Caco-2 (cell line): ENCODE measurements at places on chromosomes 5 and 9. TPM values are rescaled to one million over a fixed set of nuclear protein-coding genes. Genes with fewer than 3 reads are reported as not detected.

The LRRC19 gene
- not detected in 2 replicates for total RNA-seq

DNA sequence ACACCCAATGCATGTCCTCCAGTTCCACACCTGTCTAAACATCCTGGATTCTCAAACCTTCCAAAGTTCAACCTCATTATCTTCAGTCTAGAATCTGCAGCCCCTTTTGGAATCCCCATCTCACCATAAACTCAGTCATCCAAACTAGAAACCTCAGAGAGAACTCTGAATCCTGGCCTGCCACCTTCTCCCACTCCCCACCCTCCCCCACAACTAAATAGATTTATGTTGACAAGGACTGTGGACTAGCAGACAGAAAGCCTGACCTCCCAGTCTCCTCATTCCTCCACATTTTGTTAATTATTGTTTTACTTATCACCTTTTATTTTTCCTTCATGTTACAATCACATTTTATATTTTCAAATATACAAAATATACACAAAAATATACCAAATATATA is 76.6 kb downstream of the MEF2C start:
- H3K27me3 ChIP-seq: no peaks in the 10 kb centered on the region
- no peak overlapping the region for H3K4me3 ChIP-seq
- peaks cover 8% of the 10 kb centered on the region; the same call in 1 of the 2 replicates for H3K4me1 ChIP-seq

- H3K4me1 ChIP-seq: peaks cover 26% of the 10 kb centered on the region
- no peaks in the 10 kb centered on the region for H3K36me3 ChIP-seq
- no peak overlapping the region for H3K4me3 ChIP-seq
- DNase-seq: peak; percentile 94
These were observed 81.6 kb upstream of the TNFAIP8 start for GRCh38 chr5:119274030-119274766.

GRCh38 chr5:112006721-112007120 is 249.7 kb upstream of the NREP start:
- no peaks in the 10 kb centered on the region for H3K36me3 ChIP-seq
- H3K27me3 ChIP-seq: no peaks in the 10 kb centered on the region

- H3K4me1 ChIP-seq: no peaks in the 10 kb centered on the region
- H3K27me3 ChIP-seq: no peaks in the 10 kb centered on the region
- no peak overlapping the region for H3K27ac ChIP-seq
- no peaks in the 10 kb centered on the region for H3K36me3 ChIP-seq
- DNase-seq: no peak
These were observed 350.3 kb upstream of the ACTBL2 start for GRCh38 chr5:57832875-57833274.

- H3K27ac ChIP-seq: no peak overlapping the region
- no peak for DNase-seq
- H3K27me3 ChIP-seq: no peaks in the 10 kb centered on the region
These were observed 183.7 kb downstream of the PDE4D start for GRCh38 chr5:59709846-59710245.

- H3K27ac ChIP-seq: no peak overlapping the region
- no peaks in the 10 kb centered on the region for H3K27me3 ChIP-seq
- no peaks in the 10 kb centered on the region for H3K36me3 ChIP-seq
- peaks cover 9% of the 10 kb centered on the region; the same call in 1 of the 2 replicates for H3K4me1 ChIP-seq
- no peak for DNase-seq
These were observed 12.8 kb downstream of the AFAP1L1 start for GRCh38 chr5:149284501-149284900.

DNA sequence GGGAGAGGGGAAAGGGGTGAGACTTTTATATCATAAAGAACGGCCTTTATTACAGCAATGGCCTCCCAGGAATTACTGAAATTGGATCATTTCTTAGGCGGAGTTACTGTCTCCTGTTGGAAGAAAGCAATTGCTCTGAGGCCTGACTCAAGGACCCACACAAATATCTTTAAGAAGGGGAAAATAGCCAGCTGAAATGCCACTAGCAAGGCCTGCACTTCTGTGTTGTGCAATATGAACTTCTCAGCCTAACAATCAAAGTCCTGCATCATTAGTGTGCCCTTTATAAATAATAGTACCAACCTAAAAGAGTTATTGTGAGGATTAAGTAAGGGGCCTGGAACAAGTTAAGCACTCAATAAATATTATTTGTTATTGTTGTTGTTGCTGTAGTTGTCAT is 30.1 kb upstream of the TRIM32 start:
- no peaks in the 10 kb centered on the region for H3K27me3 ChIP-seq
- no peak overlapping the region for H3K4me3 ChIP-seq
- peaks cover 10% of the 10 kb centered on the region; the same call in 1 of the 2 replicates for H3K4me1 ChIP-seq

DNA sequence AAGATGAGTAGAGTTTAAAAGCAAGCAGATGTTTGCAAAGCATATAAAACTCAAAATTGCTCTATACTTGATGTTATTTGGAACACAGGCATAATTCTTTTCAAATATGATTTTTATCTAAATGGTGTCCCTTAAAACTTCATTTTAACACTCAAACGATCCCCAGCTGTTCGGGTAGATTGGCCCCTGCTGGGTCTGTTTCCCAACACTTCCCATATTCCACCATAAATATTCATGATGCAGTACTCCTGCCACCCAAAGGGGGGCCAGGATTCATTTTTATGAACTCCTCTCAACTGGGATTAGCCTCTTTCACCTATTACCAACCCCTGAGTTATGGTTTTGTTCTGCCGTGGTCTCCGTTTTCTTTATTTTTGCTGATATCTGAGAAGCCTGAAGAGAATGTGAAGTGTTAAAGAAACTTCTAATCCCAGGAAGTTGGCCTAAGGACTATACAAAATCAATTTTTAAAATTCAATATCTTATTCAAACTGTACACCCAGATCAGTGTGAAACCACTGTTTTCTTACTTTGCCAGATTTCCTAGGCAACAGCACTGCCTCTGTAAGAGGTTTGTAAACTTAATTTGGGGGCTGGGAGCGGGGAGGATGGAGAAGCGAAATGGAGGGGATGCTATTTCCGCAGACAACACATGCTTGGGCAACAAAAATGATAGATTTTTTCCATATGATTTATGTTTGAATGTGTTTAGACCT is 384.1 kb downstream of the DMRT2 start:
- no peaks in the 10 kb centered on the region for H3K36me3 ChIP-seq
- H3K27me3 ChIP-seq: no peaks in the 10 kb centered on the region
- no peaks in the 10 kb centered on the region for H3K4me1 ChIP-seq

The PTGDS gene
- total RNA-seq: not detected in 2 replicates

- no peak overlapping the region for H3K27ac ChIP-seq
- no peak for DNase-seq
- H3K27me3 ChIP-seq: no peaks in the 10 kb centered on the region
- no peaks in the 10 kb centered on the region for H3K4me1 ChIP-seq
These were observed 19.5 kb upstream of the SERINC5 start for GRCh38 chr5:80275347-80275746.

The NPR3 gene
- total RNA-seq: 0.11 and 0.23 TPM in 2 replicates

DNA sequence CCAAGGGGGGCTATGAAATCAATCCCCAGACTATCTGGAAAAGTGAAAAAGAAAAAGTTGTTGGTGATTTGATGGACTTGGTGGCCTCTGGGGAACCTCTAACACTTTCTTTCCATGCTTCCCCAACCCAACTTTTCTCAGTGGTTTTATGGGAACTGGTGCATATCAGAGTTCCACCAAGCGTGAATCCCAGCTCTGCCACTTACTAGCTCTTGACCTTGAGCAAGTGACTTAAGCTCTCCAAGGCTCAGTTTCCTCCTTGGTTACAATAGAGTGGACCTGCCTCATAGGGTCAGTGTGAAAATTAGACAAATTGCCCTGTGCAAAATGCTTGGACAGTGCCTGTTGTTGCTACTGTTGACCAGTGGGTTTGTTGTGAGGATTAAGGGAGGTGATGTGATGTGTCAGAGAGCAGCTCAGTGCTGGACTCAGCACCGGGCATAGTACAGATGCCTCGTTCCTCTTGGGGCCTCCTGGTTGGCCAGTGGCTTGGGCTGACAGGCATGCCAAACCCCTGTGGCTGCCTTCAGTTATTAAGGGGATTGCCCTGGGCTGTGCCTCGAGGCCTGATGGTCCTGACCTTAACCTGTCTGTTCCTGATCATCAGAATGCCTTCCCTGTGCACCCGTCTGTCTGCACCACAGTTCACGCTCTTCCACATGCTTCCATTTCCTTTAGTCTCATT is 49.3 kb downstream of the COL15A1 start:
- no peaks in the 10 kb centered on the region for H3K36me3 ChIP-seq
- no peaks in the 10 kb centered on the region for H3K27me3 ChIP-seq
- no peaks in the 10 kb centered on the region for H3K4me1 ChIP-seq
- no peak overlapping the region for H3K27ac ChIP-seq

- no peaks in the 10 kb centered on the region; the same call in 1 of the 2 replicates for H3K36me3 ChIP-seq
- H3K27ac ChIP-seq: no peak overlapping the region
- no peak overlapping the region for H3K4me3 ChIP-seq
- no peaks in the 10 kb centered on the region for H3K27me3 ChIP-seq
- DNase-seq: no peak
- H3K4me1 ChIP-seq: no peaks in the 10 kb centered on the region
These were observed 32.8 kb downstream of the PLAC8L1 start for GRCh38 chr5:146072595-146072994.

The ACOT12 gene
- total RNA-seq: 1.4 TPM in 2 replicates

The GFI1B gene
- 0.79 and 1.3 TPM in 2 replicates for total RNA-seq

- H3K27ac ChIP-seq: no peak overlapping the region
- H3K27me3 ChIP-seq: no peaks in the 10 kb centered on the region
- H3K4me3 ChIP-seq: no peak overlapping the region
- DNase-seq: no peak
These were observed 639.0 kb upstream of the ACO1 start for GRCh38 chr9:31745468-31745867.

DNA sequence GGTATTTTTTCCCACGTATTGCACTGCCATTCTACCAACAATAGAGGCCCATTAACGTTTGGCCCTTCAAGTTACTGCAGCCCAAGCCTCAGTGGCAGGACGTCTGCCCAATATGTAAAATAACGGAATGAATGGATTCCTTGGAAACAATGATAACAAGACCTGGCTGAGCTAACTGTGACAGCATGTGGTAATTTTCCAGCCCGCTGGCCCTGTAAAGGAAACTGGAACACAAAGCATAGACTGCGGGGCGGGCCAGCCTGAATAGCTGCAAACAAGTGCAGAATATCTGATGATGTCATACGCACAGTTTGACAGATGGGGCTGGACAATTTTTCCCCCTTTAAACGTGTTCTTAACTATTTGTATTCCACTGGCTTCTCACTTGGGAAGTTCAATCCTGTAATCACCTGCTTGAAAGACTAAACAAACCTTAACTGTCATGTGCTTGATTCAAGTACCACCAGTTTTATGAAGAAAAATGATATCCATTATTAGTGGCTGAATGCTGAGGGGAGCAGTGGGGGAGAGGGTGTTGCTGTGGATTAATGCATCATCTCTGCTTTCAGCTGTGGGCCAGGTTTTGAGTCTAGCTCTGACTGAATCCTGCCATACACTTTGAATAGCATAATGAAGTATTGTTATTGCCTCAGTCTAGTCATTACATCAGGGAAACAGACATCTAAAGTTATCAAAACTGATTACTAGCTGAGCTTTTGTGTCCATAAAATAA is 323.9 kb downstream of the TMEM161B start:
- H3K27ac ChIP-seq: no peak overlapping the region
- no peaks in the 10 kb centered on the region for H3K4me1 ChIP-seq
- DNase-seq: no peak
- no peaks in the 10 kb centered on the region for H3K27me3 ChIP-seq

- peak overlapping the region; percentile 97 for H3K27ac ChIP-seq
- DNase-seq: no peak
- H3K27me3 ChIP-seq: no peaks in the 10 kb centered on the region
- peaks cover 17% of the 10 kb centered on the region for H3K4me1 ChIP-seq
- H3K36me3 ChIP-seq: 0 out of 2 replicates have a peak, but pooled peaks cover 1% of the 10 kb centered on the region
These were observed 641 bp downstream of the ATP6V1G1 start for GRCh38 chr9:114588210-114588609.

GRCh38 chr9:2473681-2474080 is 147.9 kb upstream of the VLDLR start:
- H3K27me3 ChIP-seq: no peaks in the 10 kb centered on the region
- H3K36me3 ChIP-seq: no peaks in the 10 kb centered on the region
- no peak for DNase-seq
- no peak overlapping the region for H3K4me3 ChIP-seq
- H3K27ac ChIP-seq: no peak overlapping the region

The SPINK13 gene
- not detected in 2 replicates for total RNA-seq

The CTSV gene
- total RNA-seq: 110 and 127 TPM in 2 replicates

DNA sequence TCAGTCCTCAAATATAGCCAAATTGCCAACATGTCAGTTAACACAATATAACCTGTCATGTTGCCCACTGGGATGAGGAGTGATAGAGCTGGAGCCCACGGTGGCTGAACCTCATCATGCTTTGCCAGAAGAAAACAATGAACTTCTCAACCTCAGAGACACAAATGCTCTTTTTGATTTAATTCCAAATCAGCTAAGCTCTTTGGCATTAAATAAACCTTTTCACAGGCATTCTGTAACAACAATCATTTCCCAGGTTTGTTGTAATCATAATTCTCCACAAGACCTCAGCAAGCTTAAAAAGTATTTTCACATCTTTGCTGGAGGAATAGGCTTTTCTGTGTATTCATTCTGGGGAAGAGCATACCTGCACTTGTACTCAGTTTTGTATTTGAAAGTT is 830.9 kb downstream of the MAT2B start:
- H3K27ac ChIP-seq: no peak overlapping the region
- H3K36me3 ChIP-seq: no peaks in the 10 kb centered on the region
- no peak for DNase-seq
- H3K4me1 ChIP-seq: no peaks in the 10 kb centered on the region
- no peaks in the 10 kb centered on the region for H3K27me3 ChIP-seq
- no peak overlapping the region for H3K4me3 ChIP-seq

The HK3 gene
- 0.29 and 0.97 TPM in 2 replicates for total RNA-seq

The PLPPR1 gene
- not detected in 2 replicates for total RNA-seq

The FAM169A gene
- 13.9 and 14.4 TPM in 2 replicates for total RNA-seq

- H3K4me1 ChIP-seq: peaks cover 22% of the 10 kb centered on the region
- no peak overlapping the region for H3K4me3 ChIP-seq
- no peaks in the 10 kb centered on the region for H3K36me3 ChIP-seq
- no peak for DNase-seq
- H3K27ac ChIP-seq: no peak overlapping the region
- H3K27me3 ChIP-seq: no peaks in the 10 kb centered on the region
These were observed 31.8 kb downstream of the C5orf15 start for GRCh38 chr5:133936651-133937015.

The KLHL3 gene
- 3.5 TPM in 2 replicates for total RNA-seq

DNA sequence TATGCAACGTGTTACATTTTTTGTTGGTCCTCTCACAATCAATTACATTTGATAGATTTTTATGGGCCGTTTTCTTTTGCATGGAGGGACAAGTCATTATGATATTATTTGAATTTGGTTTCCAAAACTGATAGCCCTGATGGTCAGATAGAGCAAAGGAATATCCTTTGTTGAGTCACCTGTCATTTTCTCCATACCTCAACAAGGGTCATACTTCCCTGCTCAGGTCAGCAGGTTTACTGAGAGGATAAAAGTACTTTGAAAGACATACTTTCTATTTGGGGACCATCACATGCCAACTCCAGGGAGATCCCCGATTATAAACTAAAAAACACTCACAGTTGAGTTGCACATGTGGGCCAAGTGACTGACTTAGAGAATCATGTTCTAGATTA is 132.9 kb downstream of the SUSD1 start:
- H3K4me3 ChIP-seq: no peak overlapping the region
- no peak for DNase-seq
- peak overlapping the region; percentile 88 for H3K27ac ChIP-seq
- H3K27me3 ChIP-seq: no peaks in the 10 kb centered on the region
- H3K4me1 ChIP-seq: peaks cover 40% of the 10 kb centered on the region
